ENCODE measurements at places on chromosomes 2 and 18.

- no peak for DNase-seq
Observed at GRCh38 chr2:217010173-217010572, 150.3 kb upstream of the TNP1 start.

GRCh38 chr2:175363699-175364098 lies 182.2 kb upstream of the ATP5MC3 start:
- DNase-seq, result no peak

GRCh38 chr2:39510140-39510539 lies 73.1 kb upstream of the MAP4K3 start:
- no peak for DNase-seq

- DNase-seq, result peak; percentile 78
Observed at GRCh38 chr2:98608116-98608961, at the start of the genes COA5 and UNC50. COA5 (minus strand) TSS chr2:98608512; CDS start chr2:98608405, 107 bp downstream. UNC50 (plus strand) TSS chr2:98608589; CDS start chr2:98609760, 1,171 bp downstream.

DNA sequence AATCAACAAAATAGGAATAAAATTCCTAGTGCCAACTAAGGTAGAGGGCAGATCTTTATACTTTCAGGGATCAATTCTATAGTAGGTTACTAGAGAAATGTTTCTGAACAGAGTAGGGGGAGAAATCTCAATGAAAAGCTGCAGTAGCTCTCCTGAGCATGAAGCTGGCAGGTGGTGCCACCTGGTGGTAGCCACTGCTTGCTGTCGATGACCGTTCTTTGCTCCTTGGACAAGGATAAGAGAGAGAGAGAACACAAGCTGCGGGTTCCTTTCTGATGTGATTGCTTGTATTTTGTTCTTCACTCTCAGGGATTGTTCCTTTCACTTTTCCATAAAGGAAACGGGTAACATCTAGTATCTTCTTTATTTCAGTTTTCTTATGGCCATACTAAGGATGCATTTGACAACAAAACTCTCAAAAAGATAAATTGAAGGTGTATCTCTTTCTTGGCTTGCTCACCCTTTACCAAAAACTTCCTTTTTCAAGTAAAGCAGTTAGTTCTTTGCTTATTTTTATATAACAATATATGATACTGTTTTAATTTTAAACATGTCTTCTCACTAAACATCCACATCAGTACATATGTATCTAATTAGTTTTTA lies 18.6 kb upstream of the MRPL19 start:
- peak; percentile 83 for DNase-seq

DNA sequence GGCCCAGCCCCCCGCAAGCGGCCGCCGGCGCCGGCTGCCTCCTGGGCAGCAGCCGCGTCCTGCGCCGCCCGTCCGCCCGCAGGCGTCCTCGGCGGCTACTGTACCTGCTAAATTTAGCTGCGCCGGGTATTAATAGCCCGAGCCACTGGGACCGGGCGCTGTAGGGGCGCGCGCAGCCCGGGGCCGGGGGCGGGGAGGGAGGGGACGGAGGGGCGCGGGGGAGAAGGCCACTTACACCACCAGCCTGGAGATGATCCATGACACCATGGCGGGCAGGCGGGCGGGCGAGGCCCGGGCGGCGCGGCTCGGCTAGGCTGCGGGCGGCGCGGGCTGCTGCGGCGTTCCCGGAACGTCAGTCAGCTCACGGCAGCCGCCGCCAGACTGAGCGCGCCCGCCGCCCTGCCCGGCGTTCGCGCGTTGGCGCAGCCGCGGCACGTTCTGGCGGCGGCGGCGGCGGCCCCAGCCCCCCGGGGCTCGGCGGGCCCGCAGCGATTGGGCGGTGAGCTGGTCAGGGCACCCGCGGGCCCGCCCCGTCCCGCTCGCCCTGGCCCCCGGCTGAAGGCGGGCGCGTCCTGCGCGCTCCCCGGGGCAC lies at the start of gene REEP1:
Gene REEP1, minus strand, starts transcription at position 383 of the 592 bp plus-strand sequence. Its CDS starts 116 bp downstream, at position 267.
- DNase-seq, result peak; percentile 34

- DNase-seq, result no peak
Observed at GRCh38 chr2:170582751-170583463, 132.2 kb upstream of the SP5 start.

DNA sequence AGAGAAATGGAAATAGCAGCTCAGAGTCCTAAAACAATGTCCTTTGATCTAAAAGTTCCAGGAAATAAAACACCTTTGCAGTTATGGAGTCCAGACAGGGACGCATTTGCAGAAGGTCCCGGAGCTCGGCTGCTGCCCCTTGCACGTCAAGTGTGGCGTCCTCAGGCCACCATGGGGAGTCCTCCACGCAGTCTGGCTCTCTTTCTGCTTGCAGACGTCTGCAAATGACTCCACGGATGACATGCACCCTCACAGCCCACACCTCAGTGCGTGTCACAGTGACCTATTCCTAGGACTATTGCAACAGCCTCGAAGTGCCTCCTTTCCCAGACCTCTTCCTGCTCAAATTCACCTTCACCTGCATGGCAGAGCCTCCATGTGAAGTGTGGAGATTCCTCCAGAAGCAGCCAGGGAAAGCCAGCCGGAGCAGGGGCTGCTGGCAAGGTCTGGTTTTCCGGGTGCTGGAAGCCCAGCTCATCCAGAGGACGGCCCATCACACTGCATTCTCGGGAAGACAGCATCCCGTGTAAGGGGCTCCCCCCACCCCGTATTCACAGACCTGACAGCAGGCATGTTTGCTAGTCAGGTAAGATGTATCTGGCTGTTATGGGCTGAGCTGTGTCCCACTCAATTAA lies 137.7 kb downstream of the ASB1 start:
- DNase-seq, result no peak

- no peak for DNase-seq
Observed at GRCh38 chr2:7812231-7812995, 869.4 kb upstream of the ID2 start.

DNA sequence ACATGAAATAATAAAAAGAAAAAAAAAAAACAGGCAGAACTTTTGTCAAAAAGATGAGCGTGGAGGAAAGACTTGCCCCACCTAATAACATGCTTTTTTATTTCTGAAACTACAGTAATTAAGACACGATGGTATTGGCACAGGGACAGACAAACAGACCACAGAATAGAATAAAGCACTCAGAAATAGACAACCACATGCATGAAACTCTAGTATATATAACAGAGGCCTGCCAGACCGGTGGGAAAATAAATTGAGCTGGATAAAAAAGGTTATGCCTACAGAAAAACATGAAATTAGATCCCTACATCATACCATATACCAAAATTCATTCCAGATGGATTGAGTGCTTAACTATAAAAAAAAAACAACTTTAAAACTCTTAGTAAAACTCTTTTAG lies 163.1 kb downstream of the NRP2 start:
- no peak for DNase-seq

GRCh38 chr2:21422050-21422449 lies 298.3 kb downstream of the TDRD15 start:
- peak; percentile 51 for DNase-seq

DNA sequence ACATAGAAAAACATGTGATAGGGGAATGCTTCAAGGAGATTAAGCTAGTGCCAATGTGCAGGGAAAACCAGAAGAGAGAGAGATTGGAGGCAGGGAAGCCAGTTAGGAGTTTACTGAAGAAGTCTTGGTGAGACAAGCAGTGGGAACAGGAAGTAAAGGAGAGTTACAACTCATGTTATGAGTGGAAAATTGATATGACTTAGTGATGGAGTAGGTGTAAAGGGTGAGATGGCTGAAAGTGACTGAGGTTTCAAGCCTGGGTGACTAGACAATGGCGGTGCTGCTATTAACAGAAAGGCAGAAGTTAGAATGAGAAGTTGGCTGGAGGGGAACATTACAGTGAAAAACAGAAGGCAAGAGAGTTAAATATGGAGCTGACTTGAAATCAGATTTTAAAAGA lies 16.5 kb downstream of the DOK1 start:
- DNase-seq, result no peak

- DNase-seq, result no peak
Observed at GRCh38 chr2:120737340-120738101, 1.9 kb downstream of the GLI2 start.

DNA sequence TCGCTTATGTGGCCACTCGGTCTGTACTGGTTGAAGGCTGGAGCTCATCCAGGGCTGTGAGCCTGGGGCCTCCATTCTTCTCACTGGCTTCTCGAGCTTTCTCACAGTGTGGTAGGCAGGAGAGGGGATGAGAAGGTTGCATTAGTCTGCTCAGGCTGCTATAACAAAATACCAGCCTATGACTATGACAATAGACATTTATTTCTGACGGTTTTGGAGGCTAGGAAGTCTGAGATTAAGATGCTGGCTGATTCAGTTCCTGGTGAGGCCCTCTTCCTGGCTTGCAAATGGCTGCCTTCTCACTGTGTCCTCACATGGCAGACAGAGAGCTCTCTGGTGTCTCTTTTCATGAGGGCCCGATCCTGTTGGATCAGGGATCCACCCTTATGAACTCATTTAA lies 6.2 kb upstream of the STK25 start:
- DNase-seq, result no peak

DNA sequence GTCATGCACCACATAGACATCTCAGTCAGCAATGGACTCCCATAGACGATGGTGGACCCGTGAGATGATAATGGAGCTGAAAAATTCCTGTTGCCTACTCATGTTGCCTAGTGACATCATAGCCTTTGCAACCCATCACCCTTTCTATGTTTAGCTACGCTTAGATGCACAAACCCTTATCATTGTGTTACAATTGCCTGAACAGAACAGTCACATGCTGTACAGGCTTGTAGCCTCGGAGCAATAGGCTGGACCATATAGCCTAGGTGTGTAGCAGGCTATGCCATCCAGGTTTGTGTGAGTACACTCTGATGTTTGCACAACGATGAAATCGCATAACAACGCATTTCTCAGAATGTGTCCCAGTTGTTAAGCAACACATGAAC lies 221.6 kb downstream of the ALPK2 start:
- DNase-seq, result no peak

DNA sequence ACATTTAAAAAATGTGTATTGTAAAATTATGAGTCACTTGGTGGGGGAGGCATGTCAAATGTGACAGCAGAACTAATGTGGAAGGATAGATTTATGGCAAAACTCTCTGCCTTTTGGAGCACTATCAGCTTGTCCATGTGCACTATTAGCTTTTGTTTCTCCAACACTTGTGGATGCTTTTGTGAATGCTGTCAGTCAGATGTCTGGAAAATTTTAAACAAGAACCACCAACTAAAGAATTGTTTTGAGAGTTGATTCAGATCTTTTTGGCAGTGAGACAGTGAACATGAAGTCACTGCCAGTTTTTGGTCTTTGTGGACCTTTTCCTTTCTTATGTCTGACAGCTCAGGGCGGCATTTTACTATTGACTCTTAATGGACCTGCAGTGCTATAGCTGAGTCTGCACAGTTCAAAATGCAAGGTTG lies 72.4 kb downstream of the KIAA1328 start:
- DNase-seq, result no peak

GRCh38 chr2:83054751-83055150 lies 1404.3 kb downstream of the SUCLG1 start:
- no peak for DNase-seq

DNA sequence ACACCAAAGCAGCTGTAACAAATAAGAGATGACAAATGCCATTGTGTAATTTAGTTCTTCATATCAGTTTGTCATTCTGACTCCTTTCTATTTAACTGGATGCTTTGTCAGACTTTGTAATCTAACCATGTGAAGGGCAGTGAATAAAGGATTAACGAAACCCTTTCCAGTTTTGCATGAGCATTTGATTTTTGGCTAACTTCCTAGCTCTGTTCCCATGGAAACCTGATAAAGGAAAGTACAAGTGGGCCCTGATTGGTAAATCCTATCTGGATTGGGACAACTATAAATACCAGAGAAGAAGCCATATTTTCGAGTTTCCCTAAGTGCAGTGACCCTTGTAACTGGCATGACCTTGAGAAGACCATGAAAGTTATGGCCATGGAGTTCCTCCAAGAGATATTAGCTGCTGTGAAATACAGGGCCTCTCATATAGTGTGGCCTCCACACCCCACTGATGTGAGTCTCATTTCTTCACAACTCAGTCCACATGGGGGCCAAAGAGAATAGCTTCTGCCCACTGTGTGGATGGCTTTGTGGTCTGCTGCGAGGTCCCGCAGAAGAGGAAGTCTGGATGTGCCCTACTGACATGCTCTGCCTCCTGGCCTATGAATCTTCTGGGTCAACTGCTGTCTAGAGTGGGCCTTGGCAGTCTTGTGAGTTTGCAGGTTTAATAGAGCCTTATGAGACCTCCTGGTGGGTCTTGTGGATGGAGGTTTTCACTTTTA lies 38.2 kb upstream of the CYP1B1 start:
- no peak for DNase-seq

Measured in neural crest cell (in vitro differentiated cells).